T-helper 17 cell (primary cell): ENCODE measurements at places on chromosomes 3 and 15.

DNA sequence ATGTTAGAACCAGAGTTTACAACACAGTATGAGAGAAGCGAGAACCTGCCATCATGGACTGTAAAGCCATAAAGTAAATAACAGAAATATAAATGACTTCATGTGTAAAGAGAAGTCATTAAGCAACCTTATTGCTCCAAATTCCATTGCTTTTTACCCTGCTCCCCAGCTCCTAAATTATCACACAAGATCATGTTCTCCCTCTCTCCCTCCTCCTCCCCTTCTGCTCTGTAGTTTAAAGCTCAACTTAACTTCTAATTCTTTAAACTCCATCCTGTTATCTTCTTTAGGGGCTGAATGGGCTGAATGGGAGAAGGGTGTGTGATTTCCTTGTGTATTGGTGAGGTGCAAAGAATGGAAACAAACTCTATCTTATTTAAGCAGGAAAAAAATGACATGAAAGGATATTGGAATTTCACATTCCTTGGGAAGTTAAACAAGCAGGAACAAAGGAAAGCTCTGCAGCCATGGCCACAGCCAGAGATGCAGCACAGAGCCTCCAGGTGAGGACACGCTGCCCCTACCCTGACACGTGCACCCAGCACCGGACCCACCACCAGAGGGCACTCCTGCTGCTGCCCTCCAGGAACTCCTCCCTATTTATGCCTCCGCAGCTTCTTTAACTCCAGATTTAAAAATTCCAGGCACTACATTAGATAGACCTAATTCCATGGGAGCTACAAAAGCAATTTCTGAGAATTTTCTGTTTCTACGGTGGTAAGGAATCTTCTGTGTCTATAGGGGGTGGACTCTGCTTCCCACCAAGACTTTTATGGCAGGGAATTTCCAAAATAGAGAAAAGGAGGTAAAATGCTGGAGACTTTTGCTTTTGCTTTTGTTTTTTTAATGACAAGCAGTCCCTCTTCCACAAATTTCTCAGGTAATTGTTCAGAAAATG is 76.9 kb upstream of the ABI3BP start:
- H3K36me3 ChIP-seq, result no peaks in the 10 kb centered on the region
- peak; percentile 29 for DNase-seq
- H3K4me1 ChIP-seq, result peaks cover 4% of the 10 kb centered on the region
- H3K4me3 ChIP-seq, result no peak overlapping the region

- no peaks in the 10 kb centered on the region for H3K36me3 ChIP-seq
- peaks cover 7% of the 10 kb centered on the region for H3K27me3 ChIP-seq
- H3K4me3 ChIP-seq, result no peak overlapping the region
- no peak overlapping the region for H3K27ac ChIP-seq
- H3K4me1 ChIP-seq, result no peaks in the 10 kb centered on the region
These were observed 2.3 kb upstream of the SLC2A2 start for GRCh38 chr3:171028779-171029232.

DNA sequence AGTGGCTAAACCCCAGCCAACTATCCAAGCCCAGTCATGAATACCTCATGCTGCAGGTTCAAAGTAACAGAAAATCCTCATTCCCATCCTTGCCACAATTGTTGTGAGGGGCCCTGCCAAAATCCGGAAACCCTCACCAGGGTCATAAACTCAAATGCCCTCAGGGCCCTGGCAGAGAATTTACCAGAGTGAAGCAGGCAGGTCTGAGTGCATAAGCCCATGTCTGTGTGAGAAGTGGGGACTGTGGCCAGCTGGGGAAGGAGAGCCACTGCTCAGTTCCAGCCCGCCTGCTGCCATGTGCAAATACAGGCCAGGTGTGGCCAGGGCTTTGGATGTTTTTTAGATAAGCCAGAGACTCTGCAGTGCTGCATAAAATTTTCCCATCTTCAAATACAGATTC is 7.0 kb downstream of the CEP152 start:
- H3K27ac ChIP-seq, result peak overlapping the region; percentile 37
- H3K36me3 ChIP-seq, result peaks cover 11% of the 10 kb centered on the region
- no peak overlapping the region for H3K4me3 ChIP-seq
- H3K27me3 ChIP-seq, result no peaks in the 10 kb centered on the region
- no peak for DNase-seq
- H3K4me1 ChIP-seq, result peaks cover 24% of the 10 kb centered on the region

- no peak for DNase-seq
- no peaks in the 10 kb centered on the region for H3K36me3 ChIP-seq
- no peak overlapping the region for H3K4me3 ChIP-seq
- no peak overlapping the region for H3K27ac ChIP-seq
These were observed 75.4 kb upstream of the PSMD6 start for GRCh38 chr3:64098670-64099069.

- H3K27ac ChIP-seq, result no peak overlapping the region
- H3K4me1 ChIP-seq, result peaks cover 6% of the 10 kb centered on the region
- peaks cover 2% of the 10 kb centered on the region for H3K36me3 ChIP-seq
These were observed 39.7 kb downstream of the SLC28A1 start for GRCh38 chr15:84924077-84924731.

GRCh38 chr3:111971533-111972130 is 7.2 kb upstream of the ABHD10 start:
- no peaks in the 10 kb centered on the region for H3K36me3 ChIP-seq
- H3K27ac ChIP-seq, result peak overlapping the region; percentile 11
- no peak for DNase-seq
- H3K4me1 ChIP-seq, result peaks cover 5% of the 10 kb centered on the region

DNA sequence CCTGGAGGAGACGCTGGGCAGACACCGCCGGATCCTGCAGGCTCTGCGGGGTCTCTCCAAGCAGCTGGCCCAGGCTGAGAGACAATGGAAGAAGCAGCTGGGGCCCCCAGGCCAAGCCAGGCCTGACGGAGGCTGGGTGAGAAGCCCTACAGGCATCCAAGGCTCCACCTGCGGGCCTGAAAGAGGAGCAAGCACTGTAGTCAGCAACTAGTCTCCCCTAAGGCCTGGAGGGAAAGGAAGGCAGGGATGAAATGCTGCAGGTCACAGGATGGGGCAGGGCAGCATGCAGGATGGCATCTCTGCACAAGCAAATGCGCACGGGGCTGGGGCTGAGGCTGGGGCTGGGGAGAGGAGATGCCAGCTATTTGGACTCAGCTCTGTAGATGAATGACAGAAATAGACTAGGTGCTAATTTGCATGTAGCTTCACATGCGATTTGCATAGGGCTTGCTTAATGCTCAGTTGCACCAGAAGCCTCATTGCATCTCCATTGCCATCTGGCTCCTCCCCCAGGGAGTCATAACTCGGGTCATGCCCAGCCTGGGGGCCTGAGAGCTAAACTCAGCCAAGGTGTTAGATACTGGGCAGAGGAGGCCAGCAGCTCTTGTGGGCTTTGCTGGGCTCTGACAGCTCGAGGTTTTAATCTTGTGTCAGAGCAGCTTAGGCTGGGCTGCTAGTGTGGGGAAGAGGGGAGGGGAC is 5.2 kb upstream of the CPLX3 start:
- H3K4me3 ChIP-seq, result no peak overlapping the region
- H3K27ac ChIP-seq, result no peak overlapping the region
- H3K4me1 ChIP-seq, result peaks cover 8% of the 10 kb centered on the region
- H3K36me3 ChIP-seq, result peaks cover 4% of the 10 kb centered on the region
- H3K27me3 ChIP-seq, result peaks cover 9% of the 10 kb centered on the region

DNA sequence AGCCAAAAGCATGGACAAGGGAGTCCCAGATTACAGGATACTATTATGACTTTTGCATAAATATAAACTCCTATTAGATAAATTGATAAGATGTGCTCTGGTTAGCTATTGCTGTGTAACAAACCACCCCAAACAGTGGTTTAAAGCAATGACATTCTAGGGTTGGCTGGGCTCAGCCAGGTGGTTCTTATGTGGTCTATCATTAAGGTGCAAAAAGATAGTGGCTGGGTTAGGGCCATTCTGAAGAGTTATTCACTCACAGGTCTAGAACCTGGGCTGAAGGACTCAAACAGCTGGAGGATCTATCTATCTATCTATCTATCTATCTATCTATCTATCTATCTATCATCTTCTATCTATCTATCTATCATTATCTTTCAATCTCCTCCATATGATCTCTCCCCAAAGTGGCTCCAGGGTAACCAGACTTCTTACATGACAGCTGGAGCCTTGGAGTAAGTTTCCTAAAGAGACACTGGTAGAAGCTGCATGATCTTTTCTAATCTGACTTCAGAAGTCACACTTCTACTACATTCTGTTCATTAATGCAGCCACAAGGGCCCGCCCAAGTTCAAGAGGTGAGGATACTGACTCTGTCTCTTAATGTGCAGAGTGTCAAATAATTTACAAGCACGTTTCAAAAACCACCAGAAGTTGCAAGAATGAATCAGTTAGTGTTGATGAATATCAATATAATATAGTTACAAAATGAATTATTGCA is 74.9 kb upstream of the XCR1 start:
- DNase-seq, result no peak
- H3K4me1 ChIP-seq, result peaks cover 28% of the 10 kb centered on the region
- H3K27ac ChIP-seq, result no peak overlapping the region
- H3K27me3 ChIP-seq, result no peaks in the 10 kb centered on the region

GRCh38 chr15:48409623-48410022 is 78.4 kb downstream of the DUT start:
- peaks cover 16% of the 10 kb centered on the region for H3K27me3 ChIP-seq
- no peak for DNase-seq
- peaks cover 5% of the 10 kb centered on the region for H3K4me1 ChIP-seq
- no peaks in the 10 kb centered on the region for H3K36me3 ChIP-seq

DNA sequence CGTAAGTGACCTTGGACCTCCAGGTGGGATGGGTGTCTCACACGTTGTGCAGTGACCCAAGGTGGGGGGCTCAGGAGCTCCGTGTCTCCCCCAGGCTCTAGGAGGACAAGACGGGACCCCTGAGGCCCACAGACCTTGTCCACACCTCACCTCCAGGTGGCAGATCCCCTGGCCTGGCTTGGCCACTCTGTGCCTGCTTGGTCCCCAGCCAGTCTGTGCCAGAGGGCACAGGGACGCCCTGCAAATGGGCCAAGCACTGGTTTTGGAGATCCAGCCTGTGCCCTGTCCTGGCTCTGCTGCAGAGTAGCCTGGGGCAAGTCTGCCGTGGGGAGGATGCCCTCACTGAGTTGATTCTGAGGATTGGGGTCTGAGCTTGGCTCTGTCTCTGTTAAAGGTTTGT is 14.0 kb downstream of the SLC6A6 start:
- H3K27ac ChIP-seq, result peak overlapping the region; percentile 0
- no peak overlapping the region for H3K4me3 ChIP-seq
- H3K27me3 ChIP-seq, result no peaks in the 10 kb centered on the region
- H3K4me1 ChIP-seq, result peaks cover 13% of the 10 kb centered on the region

DNA sequence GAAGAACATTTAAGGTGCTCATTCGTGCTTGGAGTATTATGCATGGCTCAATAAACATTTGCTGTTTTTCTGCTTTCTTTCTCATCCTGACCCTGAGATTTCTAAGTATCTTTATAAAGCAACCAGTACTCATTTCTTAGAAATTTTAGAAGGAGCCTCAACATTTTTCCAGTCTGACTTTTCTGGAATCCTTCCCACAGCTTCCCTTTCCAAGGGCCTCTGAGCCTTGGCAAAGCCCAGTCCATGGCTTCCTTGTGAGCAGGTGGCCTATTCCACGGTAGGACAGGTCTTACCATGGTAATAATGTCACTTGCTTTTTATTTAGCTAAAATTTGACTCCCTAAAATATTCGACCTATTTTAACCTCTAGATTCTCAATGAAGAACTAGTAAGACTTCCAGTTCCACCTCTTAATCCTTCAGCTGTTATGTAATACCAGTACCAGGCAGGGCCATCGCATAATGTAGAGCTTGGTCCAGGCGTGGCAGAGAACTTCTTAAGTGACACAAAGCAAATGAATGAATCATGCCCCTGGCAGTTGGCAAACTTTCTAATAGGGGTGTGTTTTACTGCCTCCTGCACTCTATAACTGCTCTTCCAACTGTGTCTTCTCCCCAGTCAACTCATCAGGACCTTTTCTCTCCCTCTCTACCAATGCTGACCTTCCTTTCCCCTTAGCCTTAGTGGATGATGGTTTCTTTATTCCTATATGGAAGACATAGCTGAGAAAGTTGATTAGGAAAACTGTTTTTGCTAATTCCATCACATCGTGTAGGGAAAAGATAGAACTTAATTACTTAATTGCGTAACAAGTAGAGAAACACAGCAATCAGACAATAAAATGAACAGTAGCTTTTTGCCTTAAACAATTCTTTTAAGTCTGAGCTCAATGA is 894 bp upstream of the TM4SF4 start:
- no peak overlapping the region for H3K27ac ChIP-seq
- no peak for DNase-seq
- H3K36me3 ChIP-seq, result no peaks in the 10 kb centered on the region
- peaks cover 50% of the 10 kb centered on the region for H3K27me3 ChIP-seq
- peaks cover 2% of the 10 kb centered on the region for H3K4me1 ChIP-seq
- H3K4me3 ChIP-seq, result no peak overlapping the region

DNA sequence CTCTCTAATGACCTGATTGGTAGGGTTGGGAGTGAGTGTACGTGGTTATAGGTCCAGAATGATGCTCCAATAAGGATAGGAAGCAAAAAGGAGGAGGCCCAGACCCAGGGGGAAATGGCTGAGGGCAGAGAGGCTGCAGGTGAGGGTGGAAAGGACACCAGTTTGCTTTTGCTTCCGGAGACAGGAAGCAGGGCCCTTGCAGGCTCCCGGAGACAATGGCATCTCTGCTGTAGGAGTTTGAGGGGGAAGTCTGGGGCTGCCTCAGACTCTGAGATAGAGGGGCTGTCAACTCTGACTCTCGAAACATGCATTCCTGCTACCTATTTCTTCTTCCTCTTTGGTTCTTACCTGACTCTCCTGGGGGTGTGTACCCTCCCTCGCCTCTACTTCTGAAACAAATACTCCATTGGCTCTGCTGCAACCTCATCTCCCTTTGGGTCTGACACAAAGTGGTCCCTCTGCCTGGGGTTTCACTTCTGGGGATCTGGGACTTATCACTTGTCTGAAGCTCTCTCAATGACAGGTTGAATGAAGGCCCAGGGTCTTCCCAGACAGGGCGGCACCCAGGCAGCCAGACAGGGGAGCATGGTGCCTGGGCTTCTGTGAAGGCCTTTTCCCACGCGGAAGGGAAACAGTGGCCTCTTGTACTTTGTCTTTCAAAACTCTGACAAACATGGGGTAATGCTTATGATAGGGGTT is 61.5 kb downstream of the CHRD start:
- no peaks in the 10 kb centered on the region for H3K36me3 ChIP-seq
- no peak for DNase-seq
- no peaks in the 10 kb centered on the region for H3K4me1 ChIP-seq
- no peak overlapping the region for H3K27ac ChIP-seq
- no peak overlapping the region for H3K4me3 ChIP-seq
